Activated CD4-positive, alpha-beta memory T cell treated with anti-CD3 and anti-CD28 coated beads for 36 hours (primary cell): ENCODE measurements at places on chromosomes 4 and X.
A peak's percentile ranks its signal among the peaks of the same experiment; 100 is the strongest.

DNA sequence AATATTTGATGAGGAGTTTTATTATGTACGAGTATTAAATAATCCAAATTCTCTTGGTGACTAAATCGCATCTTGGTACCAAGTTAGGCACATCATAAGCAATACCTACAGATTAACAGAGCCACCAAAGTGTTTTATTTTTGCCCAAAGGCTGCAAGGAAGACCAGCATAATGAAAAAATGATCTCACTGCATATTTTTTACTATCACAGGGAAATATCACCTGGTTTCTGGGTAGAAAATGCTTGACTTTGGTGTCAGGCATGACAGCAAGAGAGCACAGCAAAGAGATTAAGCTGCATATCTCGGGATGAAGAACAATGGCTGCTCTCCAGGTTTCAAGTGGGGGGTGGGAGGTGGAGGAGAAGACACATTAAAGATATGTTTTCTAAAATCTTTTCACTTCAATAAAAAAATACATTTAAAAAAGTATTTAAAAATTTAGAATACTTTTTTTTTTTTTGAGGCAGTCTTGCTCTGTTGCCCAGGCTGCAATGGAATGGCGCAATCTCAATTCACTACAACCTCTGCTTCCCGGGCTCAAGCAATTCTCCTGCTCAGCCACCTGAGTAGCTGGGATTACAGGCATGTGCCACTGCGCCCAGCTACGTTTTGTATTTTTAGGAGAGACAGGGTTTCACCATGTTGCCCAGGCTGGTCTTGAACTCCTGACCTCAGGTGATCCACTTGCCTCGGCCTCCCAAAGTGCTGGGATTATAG, 86.1 kb downstream of the FRYL start:
- DNase-seq, result no peak

DNA sequence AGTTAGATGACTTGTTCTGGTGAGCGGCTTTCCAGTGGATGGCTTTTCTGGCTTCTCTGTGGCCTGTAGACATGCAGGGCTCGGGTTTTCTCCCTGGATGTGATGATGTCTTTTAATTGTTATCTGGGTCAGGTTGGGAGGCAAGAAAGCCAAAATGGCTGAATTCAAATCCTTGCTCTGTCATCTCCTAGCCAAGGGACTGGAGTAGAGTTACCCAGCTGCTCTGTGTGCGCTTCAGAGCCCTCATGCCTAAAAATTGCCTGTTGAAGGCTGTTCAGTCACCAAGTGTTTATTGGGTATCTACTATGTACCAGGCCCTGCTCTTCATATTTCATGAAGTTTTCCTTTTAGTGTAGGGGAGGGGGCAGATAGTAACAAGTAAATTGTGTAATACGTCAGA, 7.3 kb downstream of the DCUN1D4 start:
- DNase-seq, result no peak

GRCh38 chr4:15238720-15239119, 189.1 kb upstream of the C1QTNF7 start:
- peak; percentile 50 for DNase-seq

- no peak for DNase-seq
These were observed 16.3 kb upstream of the FAT1 start for GRCh38 chr4:186739802-186740434.

DNA sequence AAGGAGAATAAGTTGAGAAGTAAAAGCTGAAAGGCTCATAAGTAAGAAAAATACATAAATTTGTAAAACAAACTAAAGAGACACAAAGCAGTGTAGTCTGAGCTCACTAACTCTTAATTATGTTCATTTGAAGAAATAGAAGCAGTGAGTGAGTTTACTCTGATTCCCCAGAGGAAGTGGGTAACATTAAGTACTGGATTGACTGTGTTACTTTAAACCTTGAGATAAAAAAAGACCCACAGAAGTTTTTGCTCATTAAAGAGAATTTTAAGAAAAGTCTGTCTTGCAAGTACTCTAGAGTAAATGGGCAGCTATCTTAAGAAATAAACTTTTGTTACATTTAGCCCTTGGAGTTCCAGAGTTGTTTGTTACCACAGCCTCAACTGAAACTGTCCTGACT, 2466.9 kb downstream of the PCDH7 start:
- no peak for DNase-seq

GRCh38 chr4:17504081-17504480, 7.8 kb downstream of the QDPR start:
- no peak for DNase-seq

DNA sequence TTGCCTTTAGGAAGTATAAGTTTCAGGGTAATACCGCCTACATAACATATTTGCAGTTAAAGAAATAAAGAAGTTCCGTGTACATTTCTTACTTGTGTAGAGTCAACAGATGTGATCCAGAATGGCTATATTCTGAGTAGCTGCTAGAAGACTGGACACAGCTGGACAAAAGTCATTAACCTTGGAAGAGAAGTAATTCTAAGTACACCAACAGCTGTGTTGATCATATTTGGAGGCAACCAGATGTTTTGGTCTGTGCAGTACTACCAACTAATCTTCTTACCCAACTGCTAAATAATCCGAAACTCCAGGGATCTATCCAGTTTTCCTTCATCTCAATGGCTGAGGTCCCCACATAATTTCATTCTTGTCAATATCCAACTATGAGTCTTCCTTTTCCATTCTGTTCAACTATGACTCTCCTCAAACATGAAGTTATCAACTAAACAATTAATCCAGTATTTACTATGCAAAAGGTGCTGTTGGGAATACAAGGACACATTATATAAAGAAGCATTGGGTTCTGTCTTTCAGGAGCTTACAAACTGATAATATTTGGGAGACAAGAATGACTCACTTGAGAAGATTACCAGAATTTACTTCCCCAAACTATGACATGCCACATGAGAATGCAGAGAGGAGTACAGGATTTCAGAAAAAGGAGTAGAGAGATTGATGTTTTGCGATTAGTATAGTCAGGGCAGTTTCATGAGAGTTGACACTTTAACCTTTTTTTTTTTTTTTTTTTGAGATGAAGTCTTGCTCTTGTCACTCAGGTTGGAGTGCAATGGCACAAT, 78.2 kb downstream of the COL4A6 start:
- no peak for DNase-seq

- no peak for DNase-seq
These were observed 400.7 kb upstream of the FAT1 start for GRCh38 chr4:187124331-187124730.

GRCh38 chr4:53622739-53623151, 31.5 kb upstream of the LNX1 start:
- no peak for DNase-seq

- no peak for DNase-seq
These were observed 64.7 kb upstream of the SPP1 start for GRCh38 chr4:87910795-87911194.

- DNase-seq, result no peak
These were observed 8.3 kb upstream of the CXCL8 start for GRCh38 chr4:73731968-73732610.

- no peak for DNase-seq
These were observed 8.5 kb downstream of the OGT start for GRCh38 chrX:71541210-71542022.

DNA sequence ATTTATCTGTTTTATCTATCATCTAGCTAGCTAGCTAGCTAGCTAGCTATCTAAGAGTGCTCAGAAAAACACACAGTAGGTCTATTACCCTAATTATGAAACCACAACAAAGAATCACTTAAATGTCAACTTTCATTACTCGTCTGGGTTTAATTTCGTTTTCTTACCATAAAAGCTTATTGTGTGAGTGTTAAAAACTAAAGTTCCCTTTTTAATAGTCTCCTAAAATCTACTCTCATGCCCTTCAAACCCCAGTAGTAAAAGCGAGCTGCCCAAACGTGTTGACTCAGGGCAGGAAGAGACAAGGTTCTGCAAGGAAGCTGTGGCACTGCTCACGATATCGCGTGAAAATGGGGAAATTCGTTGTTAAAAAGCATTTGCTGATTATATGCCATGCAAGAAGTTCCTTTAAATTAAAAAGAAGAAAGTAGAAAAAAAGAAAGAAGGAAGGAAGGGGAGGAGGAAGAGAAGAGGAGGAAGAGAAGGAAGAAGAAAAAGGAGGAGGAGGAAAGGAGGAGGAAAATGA, 595 bp downstream of the MBNL3 start:
- DNase-seq, result peak; percentile 48

- no peak for DNase-seq
These were observed 495.0 kb upstream of the SLIT2 start for GRCh38 chr4:19756661-19757060.

DNA sequence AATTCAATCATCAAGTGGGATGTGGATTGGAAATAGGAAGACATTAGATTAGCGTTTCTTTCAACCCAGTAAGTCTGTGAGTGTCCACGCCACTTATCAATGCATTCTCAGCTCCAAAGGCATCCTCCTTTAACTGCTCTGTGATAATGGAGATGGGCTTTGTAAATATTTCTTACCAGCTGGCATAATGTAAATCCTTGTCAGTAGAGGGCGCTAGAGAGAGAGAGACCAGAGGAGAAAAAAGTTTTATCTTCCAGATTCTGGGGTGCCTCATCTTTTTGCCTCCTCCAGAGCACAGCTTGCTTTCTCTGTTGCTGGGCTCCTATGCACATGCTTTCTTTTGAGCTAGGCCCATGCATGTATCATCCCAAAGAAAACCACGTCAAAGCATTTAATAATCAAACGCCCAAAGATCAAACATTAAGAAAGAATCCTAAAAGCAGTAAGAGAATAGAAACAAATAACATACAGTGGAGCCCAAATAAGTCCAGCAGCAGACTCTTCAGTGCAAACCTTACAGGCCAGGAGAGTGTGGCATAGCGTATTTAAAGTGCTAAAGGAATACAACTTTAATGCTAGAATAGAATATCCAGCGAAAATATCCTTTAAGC, 9.6 kb upstream of the MTMR1 start:
- DNase-seq, result no peak

GRCh38 chrX:39677978-39678791, 419.6 kb downstream of the BCOR start:
- DNase-seq, result no peak

- DNase-seq, result no peak
These were observed 19.6 kb upstream of the FAT1 start for GRCh38 chr4:186743261-186743660.

DNA sequence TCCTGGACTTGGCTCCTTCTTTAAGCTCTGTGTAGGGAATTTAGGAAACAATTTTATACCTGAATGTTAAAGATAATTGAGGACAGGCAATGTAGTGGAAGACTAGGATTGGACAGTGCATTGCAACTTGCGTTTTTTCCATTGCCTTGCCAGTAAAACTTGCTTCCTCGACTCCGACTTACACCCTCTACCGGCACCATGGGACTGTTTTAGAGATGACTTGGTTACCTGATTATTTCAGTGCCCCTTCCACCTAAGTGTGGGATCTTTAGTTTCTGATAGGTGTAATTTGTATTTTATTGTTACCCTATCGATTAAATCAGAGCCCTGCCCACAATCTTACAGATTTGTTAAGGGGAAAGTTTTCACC, 1.2 kb downstream of the PRPS1 start:
- peak; percentile 11 for DNase-seq

GRCh38 chrX:9476810-9477575, 12.1 kb downstream of the TBL1X start:
- no peak for DNase-seq

DNA sequence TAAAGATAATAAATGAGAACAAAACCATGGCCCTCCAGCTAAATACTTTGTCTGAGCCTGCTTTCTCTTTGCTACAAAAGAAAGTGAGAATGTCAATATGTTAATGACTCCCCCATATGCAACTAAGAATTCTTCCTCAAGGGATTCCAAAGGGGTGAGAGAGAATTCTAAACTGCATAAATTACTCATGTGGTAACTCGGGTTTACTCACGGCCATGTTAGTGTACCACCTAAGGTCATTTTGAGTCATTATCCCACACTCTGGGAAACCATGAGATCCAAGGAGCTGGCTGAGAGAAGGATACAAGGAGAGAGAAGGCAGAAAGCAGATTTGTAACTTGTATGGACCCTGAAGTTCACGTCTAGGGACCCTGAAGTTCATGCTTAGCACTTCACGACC, 190.3 kb downstream of the DHX15 start:
- DNase-seq, result no peak

- no peak for DNase-seq
These were observed 136.5 kb downstream of the PRKX start for GRCh38 chrX:3576886-3577501.

DNA sequence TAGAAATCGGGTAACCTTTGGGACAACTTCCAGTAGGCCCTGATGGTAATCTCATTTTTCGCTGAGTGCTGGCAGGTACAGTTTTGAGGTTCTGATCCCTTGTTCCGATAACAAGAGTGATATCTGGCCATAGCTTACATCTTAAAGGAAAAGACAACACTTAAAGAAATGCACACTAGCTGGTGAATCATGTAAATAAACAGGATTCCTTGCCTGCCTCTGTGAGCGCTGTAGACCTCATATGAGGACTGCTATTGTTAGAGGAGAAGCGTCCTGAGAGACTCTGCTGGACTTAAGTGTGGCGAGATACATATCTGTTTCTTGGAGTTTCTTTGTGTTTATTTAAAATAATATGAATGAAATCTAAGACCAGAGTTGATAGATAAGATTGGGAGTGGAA, 149.3 kb upstream of the SLC4A4 start:
- no peak for DNase-seq

DNA sequence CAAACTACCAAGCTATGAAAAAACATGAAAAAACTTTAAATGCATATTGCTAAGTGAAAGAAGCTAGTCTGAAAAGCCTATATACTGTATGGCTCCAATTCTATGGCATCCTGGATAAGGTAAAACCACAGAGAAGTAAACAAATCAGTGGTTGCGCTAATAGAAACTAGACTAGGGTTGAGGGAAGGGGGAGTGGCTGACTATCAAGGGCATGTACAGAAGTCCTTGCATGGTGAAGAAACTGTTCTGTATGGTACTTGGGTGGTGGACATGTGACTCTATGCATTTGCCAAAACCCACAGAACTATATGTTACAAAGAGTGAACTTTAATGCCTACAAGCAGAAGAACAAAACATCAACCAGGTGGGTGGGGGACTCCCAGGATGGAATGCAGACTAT, 96.8 kb downstream of the MTMR1 start:
- no peak for DNase-seq

GRCh38 chr4:8920289-8920965, 48.8 kb upstream of the HMX1 start:
- DNase-seq, result no peak

DNA sequence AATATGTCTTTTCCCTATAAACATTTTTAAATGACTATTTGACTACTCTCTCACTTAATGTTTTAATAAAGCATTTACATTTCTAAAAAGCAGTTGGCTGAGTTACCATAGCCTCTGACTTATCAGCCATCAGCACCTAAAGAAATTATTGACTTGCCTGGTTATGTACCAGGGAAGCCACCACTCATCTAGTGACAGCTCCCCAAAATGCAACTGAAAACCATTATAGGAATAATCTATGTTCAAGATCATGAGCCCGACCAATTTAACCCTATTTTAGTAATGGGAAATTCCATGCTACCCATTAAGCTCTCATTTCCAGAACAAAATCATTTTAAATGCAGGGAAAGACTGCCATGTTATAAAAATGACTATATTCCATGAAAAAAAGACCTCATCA, 34.4 kb downstream of the HDX start:
- no peak for DNase-seq
